ENCODE measurements at places on chromosomes 7 and 10.

- no peak for DNase-seq
Measured at GRCh38 chr10:94123258-94123995, 129.7 kb downstream of the PLCE1 start.

DNA sequence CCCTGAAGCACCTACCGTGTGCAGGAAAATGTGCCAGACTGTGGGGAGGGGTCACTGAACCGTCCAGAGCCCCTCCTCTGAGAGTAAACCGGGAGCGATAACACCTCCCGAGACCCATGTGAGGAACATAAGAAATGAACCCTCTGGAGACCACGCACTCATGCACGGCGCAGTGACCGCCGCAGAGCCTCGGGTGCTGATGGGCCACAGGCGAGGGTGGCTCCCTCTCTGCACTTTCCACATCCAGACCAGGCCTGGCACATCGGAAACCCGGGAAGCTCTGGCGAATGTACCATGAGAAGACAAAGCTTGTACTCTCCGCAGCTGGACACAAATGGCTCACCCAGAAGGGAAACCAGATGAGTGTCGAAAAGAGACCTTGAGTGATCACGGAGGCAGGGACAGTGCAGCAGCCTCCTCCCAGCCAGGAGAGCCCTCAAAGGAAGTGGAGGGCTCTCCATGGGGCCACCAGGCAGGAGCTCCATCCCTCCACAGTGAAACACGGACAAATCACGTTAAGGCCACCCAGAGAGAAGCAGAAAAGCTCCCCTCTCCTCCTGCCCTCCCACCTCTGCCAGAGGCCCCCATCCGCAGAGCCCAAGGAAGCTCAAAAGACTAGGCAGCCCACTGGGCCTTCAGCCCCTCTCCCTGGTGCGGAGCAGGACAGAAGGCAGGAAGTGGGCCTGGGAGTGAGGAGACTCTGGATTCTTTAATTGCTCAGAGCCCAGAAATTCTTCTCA, 178.1 kb upstream of the PPP2R2D start:
- DNase-seq: no peak

DNA sequence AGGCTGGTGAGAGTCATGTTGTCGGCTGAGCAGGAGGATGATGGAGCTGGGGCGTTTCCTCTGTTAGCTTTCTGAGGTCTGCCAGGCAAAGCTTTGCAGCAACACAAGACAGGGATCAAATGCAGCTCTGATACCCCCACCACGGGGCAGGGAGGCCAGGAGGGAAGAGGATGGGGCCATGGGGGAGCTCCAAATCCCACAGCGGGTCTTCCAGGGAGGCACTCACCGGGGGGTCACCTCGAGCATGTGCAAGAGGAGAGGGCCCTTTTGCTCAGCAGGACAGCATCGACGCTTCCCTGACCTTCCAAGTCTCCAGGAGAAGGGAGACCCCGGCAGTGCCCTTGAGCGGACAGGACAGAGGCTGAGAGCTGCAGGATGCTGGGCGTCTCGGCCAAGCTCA, 127.5 kb downstream of the WDR37 start:
- DNase-seq: no peak

DNA sequence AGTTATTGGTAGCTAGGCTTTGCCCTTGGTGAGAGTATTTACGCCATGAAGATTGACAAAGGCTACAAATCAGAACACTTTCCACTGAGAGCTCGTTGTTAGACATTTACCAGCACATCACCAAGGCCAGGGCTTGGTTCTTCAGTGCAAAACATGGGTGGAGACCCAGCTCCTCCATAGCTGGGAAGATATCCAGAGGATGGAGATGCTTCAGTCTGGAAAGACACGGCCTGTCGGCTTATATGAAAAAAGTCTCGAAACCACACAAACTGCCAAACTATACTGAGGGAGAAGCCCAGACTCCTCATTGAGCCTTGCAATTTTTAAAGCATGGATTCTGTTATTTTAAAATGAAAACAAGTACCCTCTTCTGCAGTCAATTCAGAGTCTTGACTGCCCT, 83.4 kb upstream of the ANLN start:
- no peak for DNase-seq

Data from esophagus squamous epithelium (tissue), 5 donors.